NCI-H1436 (cell line): ENCODE measurements at places on chromosomes 4 and X.

GRCh38 chrX:105121186-105121585 is 99.3 kb downstream of the TEX13A start:
- no peak for DNase-seq

GRCh38 chr4:10582059-10582686 is 102.4 kb downstream of the CLNK start:
- peak; percentile 0 for DNase-seq

GRCh38 chrX:25519258-25519657 is 503.5 kb upstream of the ARX start:
- no peak for DNase-seq

GRCh38 chrX:113370006-113370405 is 529.4 kb upstream of the AMOT start:
- no peak for DNase-seq

DNA sequence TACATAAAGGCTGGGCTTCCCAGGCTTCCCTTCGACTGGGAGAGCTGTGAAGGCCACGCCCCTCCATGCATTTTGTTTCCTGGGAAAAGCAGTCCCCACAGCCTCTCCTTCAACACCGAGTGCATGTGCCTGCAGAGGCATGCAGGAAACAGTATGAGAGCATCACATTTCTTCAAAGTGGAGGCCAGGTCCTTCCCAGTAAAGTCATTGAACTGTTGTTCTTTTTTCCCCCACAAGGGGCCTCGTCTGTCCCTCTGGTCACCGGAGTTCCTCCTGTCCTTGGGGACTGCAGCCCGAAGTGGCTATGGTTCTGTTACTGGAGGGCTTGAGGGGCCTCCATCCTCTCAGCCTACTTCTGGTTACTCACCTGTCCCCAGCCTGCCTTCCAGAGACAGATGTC is 56.0 kb downstream of the RAI2 start:
- no peak for DNase-seq

GRCh38 chrX:87755493-87755892 is 237.9 kb downstream of the KLHL4 start:
- no peak for DNase-seq

- no peak for DNase-seq
Measured at GRCh38 chrX:108018656-108019381, 26.0 kb upstream of the VSIG1 start.

GRCh38 chr4:157076578-157076947 is 613 bp downstream of the GLRB start:
- DNase-seq, result no peak

DNA sequence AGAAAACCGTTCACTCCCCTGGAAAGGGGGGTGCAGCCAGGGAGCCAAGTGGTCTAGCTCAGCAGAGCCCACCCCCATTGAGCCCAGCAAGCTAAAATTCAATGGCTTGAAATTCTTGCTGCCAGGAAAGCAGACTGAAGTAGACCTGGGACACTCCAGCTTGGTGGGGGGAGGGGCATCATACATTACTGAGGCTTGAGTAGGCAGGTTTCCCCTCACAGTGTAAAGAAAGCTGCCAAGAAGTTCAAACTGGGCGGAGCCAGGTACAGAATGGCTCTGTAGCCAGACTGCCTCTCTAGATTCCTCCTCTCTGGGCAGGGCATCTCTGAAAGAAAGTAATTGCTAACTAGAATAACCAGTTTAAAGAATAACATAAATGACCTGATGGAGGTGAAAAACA is 372.3 kb upstream of the F9 start:
- no peak for DNase-seq

DNA sequence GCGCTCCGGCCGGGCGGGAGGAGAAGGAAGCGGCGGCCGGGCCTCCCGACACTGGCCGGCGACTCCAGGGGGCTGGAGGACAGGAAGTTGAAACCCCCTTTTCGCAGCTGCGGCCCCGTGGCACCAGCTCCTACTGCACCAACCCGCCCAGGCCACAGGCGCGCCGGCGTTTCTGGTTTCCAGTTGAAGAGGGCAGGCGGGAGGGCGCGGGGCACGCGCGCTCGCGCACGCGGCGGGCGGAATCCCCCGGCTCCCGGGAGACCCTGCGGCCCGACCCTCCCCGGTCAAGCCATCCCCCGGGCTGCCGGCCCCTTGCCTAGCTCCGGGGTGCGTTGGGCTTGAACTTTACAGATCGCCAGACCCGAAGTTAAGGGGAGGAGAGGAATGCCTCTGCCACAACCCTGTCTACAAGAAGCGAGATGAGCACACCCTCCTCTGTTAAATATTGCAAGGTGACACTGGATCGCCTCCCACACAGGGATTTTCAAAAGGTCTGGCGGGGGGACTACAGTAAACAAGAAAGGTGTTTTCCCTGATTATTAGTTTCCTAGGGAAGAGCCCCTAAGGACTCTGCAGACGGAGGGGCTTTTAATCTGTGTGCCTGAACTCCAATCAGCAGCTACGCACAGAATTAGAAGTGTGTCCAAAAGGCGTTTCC is 1.4 kb downstream of the ELOVL6 start:
- peak; percentile 25 for DNase-seq

DNA sequence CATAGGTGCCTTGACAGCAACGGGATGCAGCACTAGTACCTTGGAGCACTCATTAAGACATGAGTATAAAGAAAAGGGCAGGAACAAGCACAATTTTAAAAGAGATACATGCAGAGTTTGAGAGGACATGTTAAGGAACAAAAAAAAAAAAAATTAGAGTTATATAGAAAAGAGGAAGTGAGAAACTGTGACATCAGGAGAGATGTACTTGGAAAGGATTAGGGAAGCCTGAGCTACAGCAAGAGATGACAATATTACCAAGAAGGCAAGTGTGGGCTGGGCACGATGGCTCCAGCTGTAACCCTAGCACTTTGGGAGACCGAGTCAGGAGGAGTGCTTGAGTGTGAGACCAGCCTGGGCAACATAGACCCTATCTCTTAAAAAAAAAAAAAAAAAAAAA is 37.4 kb downstream of the GPR143 start:
- no peak for DNase-seq

GRCh38 chr4:5014007-5014682 is 5.1 kb downstream of the CYTL1 start:
- no peak for DNase-seq

GRCh38 chr4:180057891-180058671 is 2185.1 kb upstream of the TENM3 start:
- no peak for DNase-seq

DNA sequence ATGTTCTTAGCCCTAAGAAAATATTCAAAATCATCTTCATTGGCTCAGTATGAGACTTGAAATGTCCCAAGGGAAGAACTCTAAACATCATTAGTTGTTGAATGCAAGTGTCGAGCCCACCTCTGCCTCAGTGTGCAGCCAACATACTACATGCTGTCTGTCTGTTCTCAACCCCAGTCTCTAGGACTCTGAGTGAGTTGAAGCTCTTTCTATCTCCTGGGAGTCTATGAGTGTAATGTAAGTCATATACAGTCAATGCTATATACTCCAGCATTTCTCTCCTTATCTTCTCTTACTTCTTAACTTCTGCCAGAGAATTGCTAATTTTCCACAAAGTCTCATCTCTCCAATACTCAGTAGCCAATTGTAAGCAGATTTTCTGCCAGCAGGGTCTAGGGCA is 61.3 kb downstream of the SPATA18 start:
- DNase-seq, result no peak

DNA sequence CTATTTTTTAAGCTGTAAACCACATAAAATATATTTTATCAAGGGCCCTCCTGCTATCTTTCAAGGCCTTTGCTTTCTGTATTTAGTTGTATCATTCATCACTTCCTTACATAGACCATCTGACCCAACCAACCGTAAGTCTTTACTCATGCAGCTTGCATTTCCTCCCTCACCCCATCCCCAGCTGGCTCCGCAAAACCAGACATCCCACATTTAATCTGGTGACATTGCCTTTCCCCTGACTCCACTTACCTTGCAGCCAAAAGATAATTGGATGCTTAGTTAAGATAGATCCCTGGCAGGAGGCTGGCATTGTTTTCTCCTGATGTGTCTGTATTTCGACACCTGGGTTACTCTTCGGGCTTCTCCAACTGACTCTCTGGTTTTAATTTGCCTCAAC is 183.7 kb upstream of the LDB2 start:
- no peak for DNase-seq

DNA sequence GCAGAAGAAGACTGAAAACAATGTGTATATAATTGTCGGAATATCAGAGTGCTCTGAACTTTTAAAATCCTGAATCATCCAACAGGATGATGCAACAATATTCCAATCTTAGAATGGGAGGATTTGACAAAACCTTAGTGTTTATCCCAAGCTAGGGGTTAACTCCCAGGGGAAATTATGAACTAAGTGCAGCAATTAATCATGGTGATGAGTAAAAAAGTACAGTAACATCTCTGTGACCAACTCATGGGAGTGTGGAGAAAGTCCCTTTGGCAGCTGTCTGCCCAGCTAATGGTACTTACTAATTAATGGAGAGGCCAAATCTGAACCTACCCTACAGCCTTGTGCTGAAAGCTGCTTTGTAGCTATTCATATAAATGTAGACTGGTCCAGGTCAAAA is 257.6 kb upstream of the DDX53 start:
- DNase-seq, result no peak

GRCh38 chr4:126513596-126513995 is 1119.2 kb upstream of the INTU start:
- DNase-seq, result no peak

DNA sequence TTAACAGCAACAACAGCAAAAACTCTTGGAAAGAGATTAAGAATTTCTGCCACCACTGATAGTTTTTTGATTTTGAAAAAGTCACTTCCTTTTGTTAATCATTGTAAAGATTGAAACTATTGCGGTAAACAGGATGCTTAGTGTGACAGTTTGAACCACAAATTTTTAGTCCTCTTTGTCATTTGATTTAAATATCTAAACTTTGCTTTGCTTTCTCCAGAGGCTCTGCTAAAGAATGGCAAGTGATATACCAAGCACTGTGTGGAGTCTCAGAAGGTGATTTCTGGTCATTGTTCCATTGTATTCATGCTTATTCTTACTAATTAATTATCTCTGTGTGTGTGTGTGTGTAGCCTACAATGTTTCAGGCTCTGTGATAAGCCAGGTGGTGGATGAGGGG is 155.6 kb downstream of the BMPR1B start:
- no peak for DNase-seq

DNA sequence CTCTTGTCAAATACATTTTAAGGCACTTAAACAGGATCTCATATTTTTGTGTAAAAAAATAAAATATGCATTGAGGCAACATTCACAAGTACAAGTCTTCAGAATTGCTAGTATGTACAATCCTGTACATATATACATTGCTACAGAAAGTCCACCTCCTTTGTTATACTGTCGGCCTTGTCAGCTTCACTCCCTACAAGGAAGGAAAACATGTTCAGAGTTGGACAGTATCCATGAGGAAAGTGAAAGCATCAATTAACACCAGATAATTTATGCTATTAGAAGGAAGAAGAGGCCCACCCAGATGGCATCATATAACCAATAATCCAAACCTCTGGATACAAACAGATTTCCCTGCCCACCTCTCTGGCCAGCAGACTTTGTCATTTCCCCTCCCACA is 42.0 kb downstream of the REELD1 start:
- no peak for DNase-seq

- DNase-seq, result no peak
Measured at GRCh38 chrX:138889149-138889548, 177.6 kb upstream of the FGF13 start.

GRCh38 chrX:112736310-112736709 is 56.6 kb upstream of the LHFPL1 start:
- no peak for DNase-seq

GRCh38 chrX:39518476-39519029 is 579.2 kb downstream of the BCOR start:
- DNase-seq, result no peak

DNA sequence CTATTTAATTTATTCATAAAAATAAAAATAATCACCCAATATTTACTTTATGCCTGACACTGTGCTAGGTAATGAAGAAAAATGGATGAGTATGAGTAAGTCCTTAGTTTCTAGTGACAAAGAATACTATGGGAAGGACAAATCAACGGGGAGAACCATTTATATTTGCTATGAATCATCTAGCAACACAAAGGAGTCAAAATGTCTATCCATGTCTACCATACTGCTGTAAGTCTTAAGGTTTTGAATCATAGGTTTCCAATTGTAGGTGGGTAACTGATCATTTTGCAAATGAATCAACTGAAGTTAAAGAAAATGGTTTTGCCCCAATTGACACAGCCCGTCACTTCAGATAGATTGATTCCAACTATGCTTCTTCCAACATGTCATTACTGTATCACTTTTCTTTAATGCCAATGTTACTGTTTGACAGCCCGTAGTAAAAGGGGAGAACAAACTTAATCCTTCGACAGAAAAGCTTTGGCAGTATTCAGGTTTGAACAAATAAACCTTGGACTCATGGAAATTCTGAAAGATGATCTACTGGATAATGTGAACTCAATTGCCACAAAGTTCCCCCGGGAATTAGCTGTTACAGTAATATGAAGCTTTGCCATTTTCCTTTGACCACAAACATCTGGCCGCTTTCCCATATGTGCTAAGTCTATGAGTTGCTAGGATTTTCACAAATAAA is 3.2 kb downstream of the TDO2 start:
- no peak for DNase-seq

GRCh38 chrX:47216393-47216925 is 2.0 kb upstream of the CDK16 start:
- no peak for DNase-seq

DNA sequence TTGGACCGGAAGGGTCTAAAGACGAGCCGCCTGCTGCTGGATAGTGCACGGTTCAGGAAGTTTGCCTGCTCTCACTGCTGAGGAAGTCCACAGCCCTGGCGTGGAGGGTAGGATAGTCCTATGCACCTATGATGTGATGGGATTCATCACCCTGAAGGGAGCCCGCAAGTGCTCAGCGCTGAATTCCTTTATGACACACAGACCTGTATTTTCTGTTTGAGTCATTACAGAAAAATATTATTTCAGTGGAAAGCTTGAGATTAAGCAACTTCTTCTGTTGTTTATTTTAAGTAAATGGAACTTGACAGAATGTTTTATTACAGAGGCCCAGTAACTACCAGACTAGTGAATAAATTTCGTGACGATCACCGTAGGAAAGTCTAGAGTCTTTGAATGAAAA is 123.2 kb downstream of the TRIML1 start:
- DNase-seq, result no peak

DNA sequence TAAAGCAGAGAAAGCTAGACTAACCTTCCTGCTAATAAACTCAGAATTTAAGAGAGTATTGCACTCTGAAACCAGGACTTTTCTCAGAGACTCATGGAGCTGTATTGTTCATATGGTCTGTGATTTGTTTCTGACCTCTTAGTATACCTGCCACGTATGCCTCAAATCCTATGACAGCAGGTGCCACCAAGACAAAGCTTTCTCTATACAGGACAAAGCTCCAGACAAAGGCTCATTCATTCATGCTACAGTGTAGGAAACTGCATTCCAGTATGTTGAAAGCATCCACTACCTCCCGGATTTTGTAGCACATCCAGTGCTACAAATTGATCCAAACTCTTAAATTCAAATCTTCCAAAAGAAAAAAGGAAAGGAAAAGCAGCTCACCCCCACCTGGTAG is 178.3 kb downstream of the CHIC2 start:
- DNase-seq, result no peak

- no peak for DNase-seq
Measured at GRCh38 chr4:14008494-14008893, 381.0 kb upstream of the BOD1L1 start.

- no peak for DNase-seq
Measured at GRCh38 chrX:20412871-20413486, 146.3 kb upstream of the RPS6KA3 start.

GRCh38 chr4:82428526-82428968 is 1.7 kb downstream of the HNRNPDL start:
- no peak for DNase-seq
